ENCODE measurements at places on chromosomes 16 and 17. TPM values are rescaled to one million over a fixed set of nuclear protein-coding genes. Genes with fewer than 3 reads are reported as not detected.

CCL8 gene
- 0.64 TPM for total RNA-seq

TLCD3B gene
- total RNA-seq: not detected

DNA sequence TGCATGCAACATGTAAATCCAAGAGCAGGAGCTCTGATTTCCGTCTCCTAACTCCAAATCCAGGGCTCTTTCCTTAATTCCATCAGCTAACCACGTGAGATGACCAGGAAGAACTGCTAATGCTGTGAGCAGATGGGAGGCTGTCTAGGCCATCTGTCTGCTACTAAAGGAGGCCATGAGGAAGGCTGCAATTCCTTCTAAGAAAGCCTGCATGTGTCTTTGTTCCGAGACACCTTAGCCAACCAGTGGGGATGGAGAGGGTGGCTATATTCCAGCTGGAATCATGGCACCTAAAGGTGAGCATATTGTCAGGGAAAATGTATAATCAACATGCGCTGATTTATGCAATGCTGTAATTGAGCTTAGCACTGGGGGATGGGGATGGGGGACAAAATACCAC lies 267.2 kb upstream of the CDH5 start:
- H3K27ac ChIP-seq: no peak overlapping the region
- no peaks in the 10 kb centered on the region for H3K4me1 ChIP-seq
- H3K4me3 ChIP-seq: no peak overlapping the region
- no peaks in the 10 kb centered on the region for H3K27me3 ChIP-seq
- no peaks in the 10 kb centered on the region for H3K36me3 ChIP-seq

GRCh38 chr17:42669977-42670788 lies 6.6 kb downstream of the PLEKHH3 start:
- peaks cover 63% of the 10 kb centered on the region for H3K36me3 ChIP-seq
- no peak overlapping the region for H3K4me3 ChIP-seq
- no peak for DNase-seq
- H3K4me1 ChIP-seq: peaks cover 86% of the 10 kb centered on the region

All from suprapubic skin (tissue), 4 donors.